IPS DF 6.9 (cell line): ENCODE measurements at places on chromosomes 12 and 14.

- DNase-seq, result no peak
Observed at GRCh38 chr14:35378425-35379233, 25.9 kb downstream of the NFKBIA start.

GRCh38 chr12:68487721-68488309 is 122.9 kb upstream of the RAP1B start:
- no peak for DNase-seq

GRCh38 chr12:34298971-34299801 is 276.9 kb downstream of the ALG10 start:
- DNase-seq, result no peak

GRCh38 chr12:80199931-80200330 is 100.6 kb downstream of the OTOGL start:
- no peak for DNase-seq

GRCh38 chr14:93986955-93987354 is 10.1 kb upstream of the CCDC197 start:
- no peak for DNase-seq

DNA sequence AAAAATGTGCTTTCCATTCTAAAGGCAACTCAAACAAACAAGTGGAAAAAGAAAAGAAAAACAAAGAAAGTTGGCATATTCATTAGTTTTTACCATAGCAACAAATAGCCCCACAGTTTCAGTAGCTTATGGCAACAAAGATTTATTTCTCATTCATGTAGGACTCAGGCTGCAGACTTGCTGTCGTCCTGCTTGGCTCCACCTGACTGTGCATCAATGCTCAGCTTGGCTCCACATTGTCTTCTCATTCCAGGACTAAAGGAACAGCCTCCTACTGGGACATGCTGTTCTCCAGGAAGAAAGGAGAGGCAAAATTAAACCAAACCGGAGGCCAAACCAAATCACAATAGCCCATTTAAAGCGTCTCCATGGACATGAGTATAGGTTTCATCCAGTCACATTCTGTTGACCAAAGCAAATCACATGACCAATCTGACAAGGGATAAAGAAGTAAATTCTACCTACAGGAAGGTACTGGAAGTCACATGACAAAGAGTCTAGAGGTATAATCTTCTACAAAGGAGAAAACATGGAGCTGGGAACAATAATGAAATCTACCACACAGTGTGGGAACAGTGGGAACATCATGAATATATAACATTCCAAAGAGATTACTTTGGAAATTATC is 222.5 kb downstream of the PIK3C2G start:
- no peak for DNase-seq

DNA sequence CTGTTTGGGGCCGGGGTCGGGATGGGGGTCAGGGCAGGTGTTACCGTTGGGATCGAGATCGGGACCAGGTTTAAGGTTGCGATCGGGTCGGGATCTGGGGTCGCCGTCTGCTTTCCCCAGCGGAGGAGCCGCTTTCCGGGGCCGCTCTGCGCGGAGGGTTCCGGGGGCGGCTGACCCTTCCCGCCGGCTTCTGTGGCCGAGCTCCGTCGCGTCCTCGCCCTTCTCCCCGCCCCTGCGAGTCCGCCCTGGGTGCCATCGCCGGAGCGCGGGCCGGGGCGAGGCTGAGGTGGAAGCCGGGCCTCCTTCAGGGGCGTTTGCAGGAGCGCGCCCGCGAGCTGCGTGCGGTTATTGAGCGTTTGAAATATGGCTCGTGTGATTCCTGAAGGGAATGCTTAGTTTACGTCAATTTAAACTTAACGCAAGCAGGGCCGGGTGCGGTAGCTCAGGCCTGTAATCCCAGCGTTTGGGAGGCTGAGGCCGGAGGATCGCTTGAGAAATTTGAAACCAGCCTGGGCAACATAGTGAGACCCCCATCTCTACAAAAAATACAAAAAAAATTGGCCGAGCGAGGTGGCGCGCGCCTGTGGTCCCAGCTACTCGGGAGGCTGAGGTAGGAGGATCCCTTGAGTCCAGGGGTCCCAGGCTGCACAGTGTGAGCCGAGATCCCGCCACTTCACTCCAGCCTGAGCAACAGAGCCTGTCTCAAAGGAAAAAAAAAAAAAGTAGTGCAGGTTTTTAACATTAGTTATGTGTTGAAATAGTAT is 620 bp downstream of the PGAM5 start:
- no peak for DNase-seq

DNA sequence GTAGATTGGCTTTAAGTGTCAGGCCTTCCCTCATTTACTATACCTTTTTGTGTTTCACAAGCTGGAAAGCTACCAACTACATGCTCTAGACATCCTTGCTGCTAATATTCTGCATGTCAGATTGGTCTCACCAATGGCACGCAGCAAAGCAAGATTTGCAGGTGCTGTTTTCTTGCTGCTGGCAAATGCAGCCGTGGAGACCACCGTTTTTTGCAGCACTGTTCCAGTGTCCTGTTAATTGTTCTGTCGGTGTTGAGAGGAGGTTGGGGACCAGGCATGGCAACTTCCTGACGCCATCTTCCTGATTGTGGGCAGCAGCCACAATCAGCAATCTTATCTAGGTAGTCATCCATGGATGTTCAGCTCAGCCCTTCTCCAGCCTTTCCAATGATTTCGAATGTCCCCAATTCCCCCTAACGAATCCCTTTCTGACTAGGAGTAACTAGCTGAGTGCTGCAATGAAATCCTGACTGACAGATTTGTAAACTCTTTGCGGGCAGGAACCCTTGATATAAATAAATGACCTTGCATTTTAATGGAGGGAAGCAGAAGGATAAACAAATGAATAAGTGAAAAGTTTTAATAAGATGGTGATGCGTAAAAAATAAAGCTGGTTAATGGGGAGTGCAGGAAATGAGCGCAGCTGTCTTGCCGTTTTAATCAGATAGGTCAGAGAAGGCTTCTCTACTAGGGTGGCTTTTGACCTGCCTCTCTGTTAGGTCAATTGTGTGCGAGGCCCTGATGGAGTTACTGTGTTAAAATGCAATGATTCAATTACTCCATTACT is 574 bp upstream of the CRADD start:
- DNase-seq, result no peak
